Activated T-cell treated with anti-CD3 and anti-CD28 coated beads, Interleukin-2, amount 50 U/mL, for 4 hours (primary cell): ENCODE measurements at places on chromosomes 7 and 10.

GRCh38 chr7:10429031-10429430, 544.6 kb upstream of the PHF14 start:
- no peak for DNase-seq

GRCh38 chr10:72407471-72407870, 52.8 kb upstream of the DNAJB12 start:
- no peak for DNase-seq

- peak; percentile 25 for DNase-seq
These were observed 50.2 kb upstream of the GNA12 start for GRCh38 chr7:2894118-2894940.

GRCh38 chr7:117808910-117809705, 64.1 kb downstream of the CTTNBP2 start:
- no peak for DNase-seq

DNA sequence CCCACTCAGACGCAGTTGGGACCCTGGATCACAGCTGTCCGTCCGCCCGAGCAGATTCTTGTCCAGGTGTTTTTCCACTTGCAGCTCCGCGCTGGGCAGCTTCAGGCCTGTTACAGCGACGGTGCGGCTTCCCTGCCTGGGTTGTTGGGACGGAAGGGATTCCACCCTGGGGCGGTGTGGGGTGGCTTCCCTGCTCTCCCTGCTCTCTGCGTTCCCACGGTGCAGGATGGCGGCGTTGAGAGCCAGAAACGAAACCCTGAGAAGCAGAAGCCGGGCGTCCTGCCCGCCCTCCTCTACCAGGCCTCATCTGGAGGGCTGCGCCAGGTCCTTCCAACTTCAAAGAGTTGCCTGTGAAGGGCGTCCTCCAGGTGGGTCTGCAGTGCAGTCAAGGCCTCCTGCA, 194.4 kb downstream of the ADARB2 start:
- no peak for DNase-seq

- no peak for DNase-seq
These were observed 3.2 kb downstream of the ICA1 start for GRCh38 chr7:8258734-8259133.

DNA sequence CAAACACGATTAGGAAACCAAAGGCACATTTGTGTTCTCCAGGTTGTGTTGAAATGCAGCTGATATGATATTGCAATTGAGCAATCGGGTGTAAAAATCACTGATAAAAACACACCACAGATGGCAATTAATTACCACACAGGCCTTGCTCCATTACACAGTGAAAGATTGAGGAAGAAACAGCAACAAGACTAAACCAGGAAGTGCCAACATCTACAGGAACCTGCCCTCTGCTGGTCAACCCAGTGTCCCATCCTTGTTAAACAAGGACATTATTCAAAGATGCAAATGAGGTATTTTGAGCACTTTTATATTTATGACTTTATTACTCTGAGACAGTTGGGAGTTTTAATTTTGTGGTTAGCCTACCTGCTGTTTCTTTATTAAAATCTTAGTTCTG, 765.6 kb upstream of the GHITM start:
- DNase-seq: no peak

- no peak for DNase-seq
These were observed 69.8 kb downstream of the ORC5 start for GRCh38 chr7:104137971-104138370.

- no peak for DNase-seq
These were observed 49.7 kb upstream of the JAZF1 start for GRCh38 chr7:28230261-28230660.

GRCh38 chr7:128876127-128876526, 13.5 kb downstream of the ATP6V1F start:
- no peak for DNase-seq

GRCh38 chr10:25047088-25047487, 30.7 kb downstream of the THNSL1 start:
- DNase-seq: no peak

DNA sequence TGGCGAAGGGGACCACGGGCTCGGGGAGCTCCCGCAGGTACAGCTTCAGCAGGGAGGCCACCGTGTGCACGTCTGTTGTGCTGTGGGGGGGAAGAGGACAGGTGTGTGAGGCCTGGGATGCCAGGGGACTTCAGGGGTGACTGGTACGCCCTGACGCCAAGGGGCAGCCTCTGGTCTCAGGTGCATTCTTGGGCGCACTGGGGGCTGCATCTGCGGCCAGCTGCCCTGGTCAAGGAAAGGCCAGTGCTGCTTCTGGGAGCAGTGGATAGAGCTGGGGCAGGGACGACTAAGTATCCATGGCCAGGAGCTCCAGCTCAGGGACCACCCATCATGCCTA, 148.5 kb downstream of the MAPK8 start:
- DNase-seq: no peak

DNA sequence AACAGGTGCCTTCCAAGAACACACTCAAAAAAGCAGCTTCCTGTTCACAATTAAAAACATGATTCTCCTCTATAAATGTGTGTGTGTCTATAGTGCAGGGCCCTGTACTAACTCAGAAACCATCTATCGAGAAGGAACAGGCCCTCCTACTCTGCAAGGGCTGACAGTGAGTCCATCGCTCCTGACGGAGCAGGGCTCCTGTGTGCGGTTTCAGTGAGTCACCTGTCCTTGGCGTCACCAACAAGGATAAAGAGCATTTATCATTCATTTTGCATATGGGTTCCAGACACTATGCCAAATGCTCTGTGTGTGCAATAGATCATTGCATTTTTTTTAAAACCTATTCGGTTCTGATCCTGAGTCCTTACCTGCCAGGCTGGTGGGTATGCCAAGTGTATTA, 63.7 kb downstream of the TACC2 start:
- DNase-seq: no peak

- DNase-seq: no peak
These were observed 396.6 kb upstream of the KLF6 start for GRCh38 chr10:4181621-4182049.

DNA sequence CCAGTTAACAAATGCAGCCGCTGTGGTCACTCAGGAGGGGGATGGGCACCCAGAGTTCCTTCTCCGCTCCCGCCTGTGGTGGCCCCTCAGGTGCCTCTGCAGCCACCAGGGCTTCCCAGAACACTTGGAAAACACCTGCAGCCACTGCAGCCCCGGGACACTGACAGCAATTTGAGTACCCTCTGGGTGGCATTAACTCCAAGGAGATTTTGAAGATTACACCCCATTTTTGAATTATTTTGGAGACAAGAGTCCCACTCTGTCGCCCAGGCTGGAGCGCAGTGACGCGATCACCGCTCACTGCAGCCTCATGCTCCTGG, 32.2 kb downstream of the IL15RA start:
- DNase-seq: no peak

GRCh38 chr7:83475420-83475819, 173.5 kb downstream of the SEMA3E start:
- DNase-seq: no peak

DNA sequence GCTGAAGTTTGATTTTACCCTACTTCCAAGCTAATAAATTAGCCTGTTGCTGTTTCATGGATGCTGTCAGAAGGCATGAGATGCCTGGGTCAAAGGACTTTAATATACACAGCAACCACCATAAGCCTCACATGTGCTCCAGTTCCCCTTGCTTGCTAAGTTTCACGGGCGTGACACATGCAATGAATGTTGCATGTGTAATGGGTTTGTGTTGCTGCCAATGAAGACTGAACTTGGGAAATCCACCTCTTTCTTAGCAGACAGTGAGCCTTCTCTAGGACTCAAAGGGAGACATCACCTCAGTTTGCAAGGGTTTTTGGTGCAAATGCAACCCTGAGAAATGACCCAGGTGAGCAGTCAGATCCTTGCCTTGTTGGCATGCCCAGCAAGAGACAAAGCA, 505.5 kb upstream of the PODXL start:
- no peak for DNase-seq
